ENCODE measurements at places on chromosomes 12 and 14.

- DNase-seq = no peak
These were observed 8.2 kb upstream of the CRADD start for GRCh38 chr12:93668919-93669418.

DNA sequence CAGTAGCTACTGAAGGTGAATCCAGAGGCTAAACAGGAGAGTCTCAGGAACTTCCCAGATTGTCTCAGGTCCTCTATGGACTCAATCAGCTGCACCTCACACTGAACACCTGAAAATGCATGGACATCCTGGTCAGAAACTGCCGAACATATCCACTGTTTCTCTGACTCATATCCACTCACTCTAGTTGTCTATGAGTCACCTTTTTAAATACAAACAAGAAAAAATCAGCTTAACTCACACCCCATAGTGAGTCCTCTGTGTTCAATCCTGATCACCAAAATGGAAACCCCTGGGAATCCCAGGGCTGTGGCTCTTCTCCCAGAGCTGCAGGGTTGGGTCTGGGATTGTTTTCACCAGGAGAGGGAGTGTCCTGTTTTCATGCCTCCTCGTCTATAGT, 556.7 kb downstream of the TMEM121 start:
- no peak for DNase-seq

DNA sequence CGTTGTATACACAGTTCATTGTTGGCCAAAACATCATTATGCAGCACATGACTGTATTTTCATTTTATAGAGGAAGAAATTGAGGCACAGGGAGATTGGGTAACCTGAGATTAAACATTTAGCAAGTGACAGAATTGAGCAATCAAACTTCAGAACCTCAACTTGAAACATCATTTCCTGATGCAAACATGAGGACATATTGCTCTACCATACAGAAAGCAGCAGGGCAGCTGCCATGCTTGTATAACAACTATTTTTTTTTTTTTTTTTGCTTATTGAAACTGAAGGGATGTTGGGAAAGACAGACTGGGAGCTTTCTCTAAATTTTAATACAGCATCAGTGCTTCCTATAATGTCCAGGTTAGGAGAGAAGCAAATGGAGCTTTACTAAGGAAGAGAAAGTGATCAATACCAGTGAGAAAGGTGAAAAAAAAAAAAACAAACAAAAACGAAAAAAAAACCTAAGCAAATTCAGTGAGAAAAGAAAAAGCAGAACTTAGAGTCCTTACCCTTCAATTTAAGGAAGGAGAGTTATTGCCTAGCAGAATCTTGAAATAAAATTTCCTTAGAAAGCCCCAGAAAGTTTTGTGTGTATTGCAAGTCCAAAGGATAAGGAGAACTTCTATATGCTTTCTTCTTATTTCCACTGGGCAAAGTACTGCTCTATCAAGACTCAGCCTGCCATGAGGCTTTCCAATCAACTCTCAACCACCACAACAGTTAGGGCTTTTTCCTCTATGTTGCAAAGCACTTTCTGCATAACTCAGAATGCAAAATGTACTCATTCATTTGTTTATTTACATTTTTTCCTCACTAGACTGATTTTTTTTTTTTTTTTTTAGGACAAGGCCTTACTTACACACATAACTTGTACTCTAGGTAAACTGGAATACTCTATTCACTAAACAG, 21.6 kb downstream of the BTG1 start:
- DNase-seq = no peak

GRCh38 chr12:116174904-116175303, 102.6 kb downstream of the MED13L start:
- no peak for DNase-seq

- no peak for DNase-seq
These were observed 3.3 kb downstream of the NKX2-8 start for GRCh38 chr14:36579001-36579555.

DNA sequence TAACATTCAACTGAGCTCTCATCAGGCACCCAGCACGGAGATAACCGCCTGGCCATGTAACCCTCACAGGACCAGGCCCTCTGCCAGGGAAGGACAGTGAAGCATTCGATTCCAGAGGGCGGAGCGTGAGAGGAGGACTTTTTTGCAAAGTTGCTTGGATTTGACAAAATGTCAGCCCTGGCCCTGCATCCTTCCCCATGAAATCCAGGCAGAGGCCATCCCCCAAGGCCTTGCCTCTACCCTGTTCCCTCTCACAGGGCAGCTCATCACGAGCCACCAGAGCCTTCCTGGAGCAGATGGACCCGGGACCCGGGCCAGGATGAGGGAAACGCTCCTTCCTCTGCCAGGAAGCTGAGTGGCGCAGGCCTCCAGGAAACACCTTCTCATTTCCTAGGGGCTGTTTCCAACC, 17.0 kb downstream of the CAMKK2 start:
- DNase-seq = no peak

DNA sequence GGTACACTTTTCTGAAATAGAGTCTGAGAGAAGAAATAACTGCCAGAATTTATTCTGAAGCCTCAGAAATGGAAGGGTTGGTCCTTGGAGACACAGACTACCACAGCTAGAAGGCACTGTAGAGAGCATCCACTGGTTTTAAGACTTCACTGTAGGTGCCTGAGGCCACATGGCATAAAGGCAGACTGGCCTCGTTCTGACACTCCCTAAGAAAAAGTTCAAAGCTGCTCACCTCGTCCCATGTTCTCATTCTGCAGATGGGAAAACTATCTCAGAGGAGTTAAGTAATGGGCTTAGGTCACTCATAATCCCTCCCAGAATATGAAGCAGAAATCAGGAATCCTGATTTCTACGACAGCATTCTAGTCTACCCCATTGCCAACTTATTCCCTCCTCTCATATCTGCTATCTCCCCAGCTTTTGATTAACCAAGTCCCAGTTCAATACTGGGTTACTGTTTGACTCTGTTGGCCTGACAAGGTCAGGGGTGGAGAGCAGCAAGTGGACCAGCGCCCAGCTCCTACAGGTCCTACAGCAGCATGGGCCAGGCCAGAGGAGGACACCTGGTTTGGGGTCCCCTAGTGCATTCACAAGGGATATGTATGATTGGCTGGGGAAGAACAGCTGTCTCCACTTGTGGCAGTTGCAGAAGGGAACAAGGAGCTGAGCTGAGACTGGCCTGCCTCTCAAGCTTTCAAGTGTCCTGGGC, 3.7 kb downstream of the ITGA5 start:
- no peak for DNase-seq

GRCh38 chr12:108560321-108560721, 652 bp downstream of the SART3 start:
- no peak for DNase-seq

- no peak for DNase-seq
These were observed 12.5 kb downstream of the AHSA1 start for GRCh38 chr14:77470224-77470870.

GRCh38 chr14:94193776-94194175, 19.7 kb downstream of the PPP4R4 start:
- no peak for DNase-seq

DNA sequence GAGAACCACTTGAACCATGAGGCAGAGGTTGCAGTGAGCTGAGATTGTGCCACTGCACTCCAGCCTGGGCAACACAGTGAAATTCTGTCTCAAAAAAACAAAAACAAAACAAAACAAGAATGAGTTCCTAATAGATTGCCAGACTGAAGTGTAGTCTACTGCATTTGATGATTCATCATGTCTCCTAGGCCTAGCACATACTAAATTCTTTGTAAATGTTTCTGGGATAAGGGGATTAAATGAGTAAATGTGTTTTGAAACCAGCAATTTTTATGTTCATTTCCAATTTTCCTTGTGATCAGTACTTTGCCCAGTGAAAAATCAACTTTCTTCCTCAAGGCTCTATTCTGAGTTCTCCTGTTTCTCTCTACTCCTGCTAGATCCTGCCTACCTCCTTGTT, 2.9 kb upstream of the DYRK2 start:
- DNase-seq = no peak

- no peak for DNase-seq
These were observed 26.8 kb downstream of the KLRK1 start for GRCh38 chr12:10362828-10363657.

GRCh38 chr12:104462931-104463339, 6.2 kb downstream of the CHST11 start:
- DNase-seq = no peak

DNA sequence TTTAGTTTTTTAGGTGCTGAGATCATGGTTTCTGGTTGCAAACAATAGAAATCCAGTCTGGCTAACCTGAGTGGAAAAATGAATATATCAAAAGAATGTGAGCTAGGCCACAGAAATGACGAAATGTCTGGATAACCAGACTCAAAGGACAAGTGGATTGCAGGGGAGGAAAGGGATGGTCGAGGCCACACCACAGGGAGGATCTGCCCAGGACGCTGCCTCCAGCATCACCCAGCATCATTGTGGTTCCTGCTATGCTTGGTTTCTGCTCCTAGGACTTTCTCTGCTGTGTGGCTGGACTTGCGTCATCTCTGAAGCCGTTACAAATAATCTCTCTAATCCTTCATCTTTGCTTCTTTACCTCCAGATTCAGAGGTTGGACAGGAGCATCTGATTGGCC, 80.4 kb downstream of the TTC8 start:
- DNase-seq = no peak

GRCh38 chr12:31967539-31967938, 8.3 kb downstream of the RESF1 start:
- no peak for DNase-seq

DNA sequence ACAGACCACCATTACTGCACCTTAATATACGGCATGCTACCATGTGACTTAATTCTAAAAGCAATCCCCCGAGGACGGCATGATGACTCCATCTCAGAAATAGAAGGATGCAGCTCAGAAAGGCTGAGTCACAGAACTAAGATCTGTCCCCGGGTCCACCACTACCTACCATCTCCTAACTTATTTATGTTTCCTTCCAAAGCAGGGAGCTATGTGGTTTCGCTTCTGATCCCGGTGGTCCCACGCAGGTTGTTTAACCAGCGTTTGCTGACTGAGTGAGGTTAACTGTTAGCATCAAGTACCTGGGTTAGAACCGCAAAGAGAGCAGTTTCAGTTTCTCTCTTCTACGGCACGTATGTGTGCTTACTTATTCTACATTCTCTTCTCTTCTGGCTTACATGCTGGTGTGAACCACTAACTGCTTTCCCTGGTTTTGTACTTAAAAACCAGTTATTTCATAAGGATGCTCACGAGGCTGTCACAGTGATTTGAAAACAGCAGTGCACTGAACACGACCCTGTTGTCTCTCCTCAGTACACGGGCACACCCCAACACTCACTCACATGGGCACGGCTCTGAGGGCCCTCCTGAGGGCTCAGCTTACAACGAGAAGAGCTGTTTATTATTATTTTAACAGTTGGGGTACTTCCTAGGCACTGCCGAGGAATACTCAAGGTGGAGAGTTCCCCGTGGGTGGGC, 66.7 kb downstream of the CCDC88C start:
- DNase-seq = no peak

- DNase-seq = peak; percentile 80
These were observed 123.4 kb downstream of the ADGRD1 start for GRCh38 chr12:131076791-131077747.

GRCh38 chr12:68796399-68796798, 11.6 kb upstream of the MDM2 start:
- DNase-seq = peak; percentile 34

DNA sequence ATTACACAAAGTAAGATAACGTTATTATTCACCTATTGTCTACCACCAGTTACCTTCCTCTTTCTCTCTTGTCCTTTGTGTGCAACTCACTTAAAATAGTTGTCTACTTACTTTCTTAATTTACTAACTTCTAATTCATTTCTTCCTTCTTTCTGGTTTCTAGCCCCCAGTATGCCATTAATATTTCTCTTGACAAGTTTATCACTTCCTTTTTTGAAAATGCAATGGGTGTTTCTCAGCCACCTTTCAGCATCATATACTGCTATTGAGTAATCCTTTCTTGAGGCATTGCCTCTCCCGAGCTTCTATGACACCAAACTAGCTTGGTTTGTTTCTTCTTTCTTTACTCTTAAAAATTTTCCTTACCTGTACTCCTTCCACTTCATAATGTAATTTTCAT, 633.6 kb downstream of the TMTC2 start:
- DNase-seq = no peak

DNA sequence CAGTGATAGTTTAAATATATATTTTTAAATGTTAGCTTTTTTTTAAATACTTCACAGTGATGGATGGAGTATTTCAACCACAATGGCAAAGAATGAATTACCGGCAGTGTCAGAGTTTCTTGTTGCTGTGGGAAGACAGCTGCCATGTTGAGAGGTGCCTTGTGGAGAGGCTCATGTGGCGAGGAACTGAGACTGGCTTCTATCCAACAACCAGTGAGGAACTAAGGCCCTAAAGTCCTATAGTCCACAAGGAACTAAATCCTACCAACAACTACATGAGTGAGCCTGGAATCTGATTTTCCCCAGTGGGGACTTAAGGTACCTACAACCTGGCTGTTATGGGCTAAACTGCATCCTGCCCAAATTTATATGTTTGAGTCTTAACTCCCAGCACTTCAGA, 220.2 kb upstream of the PLEKHG7 start:
- DNase-seq = no peak

DNA sequence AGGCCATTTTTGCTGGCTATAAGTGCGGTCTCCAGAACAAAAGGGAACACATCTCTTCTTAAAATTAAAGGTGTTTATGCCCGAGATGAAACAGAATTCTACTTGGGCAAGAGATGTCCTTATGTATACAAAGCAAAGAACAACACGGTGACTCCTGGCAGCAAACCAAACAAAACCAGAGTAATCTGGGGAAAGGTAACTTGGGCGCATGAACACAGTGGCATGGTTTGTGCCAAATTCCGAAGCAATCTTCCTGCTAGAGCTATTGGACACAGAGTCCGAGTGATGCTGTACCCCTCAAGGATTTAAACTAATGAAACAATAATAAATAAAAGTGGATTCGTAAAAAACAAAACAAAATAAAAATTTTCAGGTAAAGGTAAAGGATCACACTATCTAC, 33.4 kb downstream of the PKP2 start:
- DNase-seq = no peak

DNA sequence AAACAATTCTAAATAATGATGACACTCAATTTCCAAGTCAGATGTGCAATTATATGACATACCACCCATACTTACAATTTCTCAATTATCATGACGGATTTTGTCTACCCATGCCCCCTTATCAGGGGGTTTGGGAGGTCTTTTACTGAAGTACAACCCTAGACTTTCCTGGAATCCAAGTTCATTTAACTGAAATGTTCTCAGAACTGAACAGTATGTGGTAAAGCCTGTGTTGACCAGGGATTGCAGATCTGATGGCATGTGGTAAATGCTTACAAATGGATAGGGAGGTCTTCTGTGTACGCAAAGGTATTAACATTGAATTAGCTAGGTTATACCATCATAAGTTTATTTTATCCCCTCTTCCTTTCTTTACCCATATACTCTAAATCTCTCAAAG, 281.8 kb downstream of the CEP128 start:
- no peak for DNase-seq

DNA sequence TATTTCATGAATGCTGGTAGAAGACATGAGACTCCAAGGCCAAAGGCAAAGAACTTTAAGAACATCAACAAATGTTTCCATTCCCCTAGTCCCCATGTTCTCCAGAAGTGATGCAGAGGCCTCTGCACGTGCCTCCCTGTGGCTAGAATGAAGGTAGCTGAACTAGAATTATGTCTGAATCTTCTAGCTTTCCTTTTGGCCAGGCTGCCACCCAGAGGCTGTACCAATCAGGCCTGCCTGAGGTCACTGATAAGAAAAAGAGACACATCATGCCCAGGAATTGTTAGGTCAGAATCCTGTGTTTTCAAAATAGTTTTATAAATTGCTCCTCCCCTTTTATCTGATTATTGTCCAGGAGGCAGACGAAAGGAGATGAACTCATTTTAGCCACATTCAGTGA, 188.0 kb upstream of the SLC16A7 start:
- DNase-seq = no peak

Measured in osteocyte (in vitro differentiated cells).